ENCODE measurements at places on chromosomes 2 and 18. TPM values are rescaled to one million over a fixed set of nuclear protein-coding genes. Genes with fewer than 3 reads are reported as not detected.
A peak's percentile ranks its signal among the peaks of the same experiment; 100 is the strongest.

Gene C2orf78
- not detected for total RNA-seq

Gene DSG4
- not detected for total RNA-seq

Gene LAMA1
- total RNA-seq, result 14.5 TPM

Gene CFAP65
- total RNA-seq, result not detected

Gene CRYBA2
- total RNA-seq, result not detected

Gene DYSF
- total RNA-seq, result 4.2 TPM

Gene RESP18
- total RNA-seq, result not detected

Gene ZAP70
- not detected for total RNA-seq

Gene SGPP2
- not detected for total RNA-seq

Gene TGFA
- total RNA-seq, result not detected

Gene ESPNL
- 4.2 TPM for total RNA-seq

Gene SYT4
- not detected for total RNA-seq

Gene CD8B2
- total RNA-seq, result not detected

Gene CHPF
- total RNA-seq, result 196 TPM

GRCh38 chr2:40466935-40467572, 15.2 kb upstream of the SLC8A1 start:
- DNase-seq, result no peak

- DNase-seq, result peak; percentile 59
Measured at GRCh38 chr2:174688079-174688478, 76.2 kb downstream of the CHRNA1 start.

DNA sequence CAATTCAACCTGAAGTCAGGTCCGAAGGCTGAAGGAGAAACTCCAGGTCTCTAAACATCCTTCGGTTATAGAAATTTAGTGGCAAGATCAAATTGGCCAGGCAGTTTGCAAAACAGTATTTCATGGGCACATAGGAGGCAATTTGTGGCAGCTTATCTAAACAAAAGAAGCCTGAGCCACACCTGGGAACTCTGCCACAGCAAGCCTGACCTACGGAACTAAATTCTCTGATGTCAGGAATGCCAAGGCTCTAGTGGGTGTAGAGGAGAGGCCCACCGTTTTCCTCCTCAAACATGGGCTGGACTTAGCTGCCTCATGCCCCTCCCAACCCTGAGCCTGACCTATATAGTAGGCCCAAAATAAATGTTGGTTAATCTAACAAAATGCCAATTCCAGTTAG, 16.0 kb downstream of the SATB2 start:
- no peak for DNase-seq

DNA sequence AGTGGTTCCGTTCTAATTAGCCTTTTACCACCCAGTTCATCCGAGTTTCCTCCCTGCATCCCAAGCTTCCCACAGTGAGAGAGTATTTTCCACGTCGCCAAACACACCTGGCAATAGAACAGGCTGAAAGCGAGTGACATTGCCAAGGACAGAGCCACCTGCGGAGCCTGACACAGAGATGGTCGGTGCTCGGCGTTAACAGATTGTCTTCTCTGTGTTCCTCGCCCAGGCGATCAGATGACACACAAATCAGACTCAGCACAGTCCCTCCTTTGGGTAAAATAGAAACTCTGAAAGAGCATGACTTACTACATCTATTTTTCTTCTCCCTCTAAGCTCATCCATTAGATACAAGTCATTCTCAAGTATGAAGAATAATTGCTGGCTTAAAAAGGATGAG, 107.7 kb downstream of the CD226 start:
- no peak for DNase-seq

GRCh38 chr2:139684286-139684860, 904.2 kb upstream of the NXPH2 start:
- no peak for DNase-seq

- DNase-seq, result peak; percentile 8
Measured at GRCh38 chr2:127293386-127293747, 577 bp downstream of the ERCC3 start.

DNA sequence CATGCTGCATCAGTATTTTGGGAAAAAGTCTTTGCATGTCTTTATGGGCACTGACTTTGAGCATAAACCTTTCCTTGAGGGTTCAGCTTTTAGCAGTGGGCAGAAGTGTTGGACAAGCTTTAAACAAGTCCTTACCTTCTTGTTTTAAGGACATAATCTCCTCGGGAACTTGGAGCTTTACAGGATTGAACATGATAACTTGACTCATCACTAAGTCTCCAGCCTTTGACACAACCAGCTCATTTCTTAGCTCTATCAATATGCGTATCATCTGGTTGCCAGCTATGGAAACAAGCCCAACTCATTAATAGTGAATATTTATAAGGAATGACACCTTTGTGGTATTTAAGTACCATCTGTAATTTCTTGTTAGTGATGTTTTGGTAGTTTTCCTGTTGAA, 21.0 kb upstream of the RAB27B start:
- DNase-seq, result no peak

DNA sequence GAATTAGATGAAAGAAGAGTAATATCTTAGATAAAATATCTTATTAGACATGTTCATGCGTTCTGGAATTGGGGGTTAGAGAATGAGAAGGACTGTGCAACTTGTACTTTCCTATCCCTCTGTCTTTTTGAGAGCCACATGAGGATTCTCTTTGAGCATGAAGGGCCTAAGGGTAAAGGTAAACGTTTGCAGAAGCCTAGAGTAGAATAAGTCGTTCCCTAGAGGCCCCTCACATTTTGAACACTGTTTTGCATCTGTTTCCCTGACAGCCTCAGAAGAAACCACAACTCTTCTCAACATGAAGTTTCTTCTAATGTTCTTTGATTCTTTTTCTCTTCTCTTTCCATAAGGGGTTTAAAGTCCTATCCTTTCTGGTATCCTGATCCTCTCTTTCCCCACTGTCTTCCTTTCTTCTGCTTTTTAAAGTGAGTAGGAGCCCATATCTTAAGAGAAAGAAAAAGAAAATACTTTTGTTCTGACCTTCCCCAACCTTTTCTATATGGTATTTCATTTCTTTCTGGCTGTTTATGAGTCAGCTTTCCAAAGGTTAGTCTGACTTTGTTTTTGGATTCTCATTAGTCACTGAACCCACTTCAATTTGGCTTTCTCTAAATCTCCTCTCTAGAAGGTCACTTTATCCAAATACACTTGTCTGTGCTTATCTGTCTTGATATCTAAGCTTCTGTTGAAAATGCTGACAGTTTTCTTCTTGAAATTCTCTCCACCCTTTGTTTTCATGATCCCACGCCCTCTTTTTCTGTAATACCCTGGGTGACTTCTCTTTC, 34.8 kb downstream of the PPP1R1C start:
- peak; percentile 30 for DNase-seq

- DNase-seq, result no peak
Measured at GRCh38 chr2:147689220-147689909, 155.5 kb upstream of the ACVR2A start.

- no peak for DNase-seq
Measured at GRCh38 chr2:143160732-143161707, 31.8 kb downstream of the ARHGAP15 start.

- DNase-seq, result no peak
Measured at GRCh38 chr2:105711394-105711793, 33.3 kb upstream of the NCK2 start.

DNA sequence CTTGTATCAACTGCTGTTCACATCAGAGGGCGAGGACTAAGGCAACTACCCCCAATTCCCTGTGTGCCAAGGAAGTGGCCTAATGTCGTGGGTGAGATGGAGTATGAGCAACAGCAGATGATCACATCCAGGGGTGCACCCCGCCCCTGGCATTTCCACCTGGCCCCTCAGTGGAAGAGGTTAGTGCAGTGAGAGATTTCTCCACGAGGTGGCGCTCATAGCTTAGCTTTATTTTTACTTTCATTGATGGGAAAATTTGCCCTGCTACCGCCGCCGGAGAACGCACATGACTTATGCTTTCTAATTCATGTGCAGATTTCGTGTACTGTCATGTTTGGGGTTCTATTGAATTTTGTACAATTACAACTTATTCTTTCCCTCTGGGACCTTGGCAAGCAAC, 470.6 kb upstream of the MEX3C start:
- DNase-seq, result peak; percentile 10

- no peak for DNase-seq
Measured at GRCh38 chr2:211331736-211332135, 775.3 kb downstream of the CPS1 start.

GRCh38 chr2:239670463-239671120, 269.8 kb upstream of the HDAC4 start:
- no peak for DNase-seq

DNA sequence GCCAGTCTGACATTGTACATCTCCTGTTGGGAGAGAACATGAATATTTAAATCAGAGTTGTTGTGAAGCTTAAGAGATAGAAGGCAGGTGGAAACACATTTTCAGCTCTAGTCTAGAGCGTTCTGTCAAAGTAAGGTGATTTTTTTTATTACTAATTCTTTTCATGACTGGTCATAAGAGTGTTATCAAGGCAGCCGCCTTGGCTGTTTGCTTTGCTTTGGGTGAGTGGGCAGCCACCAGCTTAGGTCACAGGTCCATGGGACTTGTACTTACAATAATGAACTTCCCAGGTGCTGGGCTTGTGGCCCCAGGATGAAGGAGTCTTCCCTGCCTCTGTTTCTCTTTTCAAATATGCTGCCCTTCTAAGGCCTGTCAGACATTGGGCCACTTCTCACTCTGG, 256.3 kb downstream of the SRBD1 start:
- no peak for DNase-seq

GRCh38 chr2:161077367-161078210, 82.6 kb upstream of the TANK start:
- no peak for DNase-seq

DNA sequence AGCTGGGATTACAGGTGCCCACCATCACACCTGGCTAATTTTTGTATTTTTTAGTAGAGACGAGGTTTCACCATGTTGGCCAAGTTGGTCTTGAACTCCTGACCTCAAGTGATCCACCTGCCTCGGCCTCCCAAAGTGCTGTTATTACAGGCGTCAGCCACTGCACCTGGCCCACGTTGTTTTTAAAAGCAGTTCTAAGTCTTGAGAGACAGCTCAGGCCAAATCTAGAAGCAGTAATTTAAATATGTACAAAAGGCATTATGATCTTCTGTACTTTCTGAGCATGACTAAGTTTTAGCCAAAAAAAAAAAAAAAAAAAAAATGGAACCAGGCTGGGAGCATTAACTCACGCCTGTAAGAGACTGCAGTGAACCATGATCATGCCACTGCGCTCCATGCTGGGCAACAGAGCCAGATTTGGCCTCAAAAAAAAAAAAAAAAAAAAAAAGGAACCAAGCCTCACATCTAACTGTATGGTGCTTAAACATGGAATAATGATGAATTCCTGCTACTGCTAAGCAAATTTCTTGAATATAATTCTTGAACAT, 4.0 kb downstream of the ABHD3 start:
- no peak for DNase-seq

DNA sequence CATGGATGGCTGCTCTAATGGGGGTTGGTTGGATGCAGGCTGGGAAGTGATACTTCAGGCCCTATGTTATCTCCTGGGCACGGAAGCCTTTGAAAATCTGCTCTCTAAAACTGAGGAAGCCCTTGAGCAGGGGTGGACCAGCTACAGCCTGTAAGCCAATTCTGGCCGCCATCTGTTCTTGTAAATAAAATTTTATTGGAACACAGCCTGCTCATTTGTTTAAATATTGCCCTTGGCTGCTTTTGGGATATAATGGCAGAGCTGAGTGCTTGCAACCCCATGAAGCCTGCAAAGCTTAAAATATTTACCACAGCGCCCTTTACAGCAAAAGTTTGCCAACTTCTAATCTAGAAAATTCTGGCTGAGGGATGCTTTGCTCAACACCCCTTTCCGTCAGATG, 11.9 kb upstream of the IGFBP2 start:
- peak; percentile 13 for DNase-seq

- peak; percentile 76 for DNase-seq
Measured at GRCh38 chr2:85743304-85743978, 10.3 kb upstream of the ATOH8 start.

- no peak for DNase-seq
Measured at GRCh38 chr18:52287151-52287550, 52.8 kb upstream of the DCC start.

GRCh38 chr2:317501-318424, 29.9 kb upstream of the ALKAL2 start:
- DNase-seq, result peak; percentile 4

- DNase-seq, result no peak
Measured at GRCh38 chr2:70523996-70524965, 29.3 kb downstream of the TGFA start.

GRCh38 chr2:168601741-168602140, 145.7 kb downstream of the CERS6 start:
- peak; percentile 65 for DNase-seq

DNA sequence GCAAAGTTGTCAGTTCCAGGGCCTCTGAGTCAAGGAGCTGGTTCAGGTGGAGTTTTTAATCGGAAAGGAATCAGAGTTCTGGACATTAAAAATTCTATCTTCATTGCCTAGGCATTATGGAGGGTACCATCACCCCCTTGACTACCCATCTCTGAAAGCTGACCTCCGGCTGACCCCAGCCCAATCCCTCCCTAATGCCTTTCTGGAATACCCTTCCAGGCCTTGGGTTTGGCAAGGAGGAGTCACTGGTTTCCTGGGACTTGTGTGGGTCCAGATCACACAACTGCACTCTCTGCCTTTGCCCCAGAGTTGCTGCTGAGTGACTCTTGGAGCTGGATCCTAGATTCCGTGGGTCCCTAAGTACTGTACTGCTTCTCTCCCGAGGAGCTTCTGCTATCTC, 1.0 kb upstream of the OSR1 start:
- DNase-seq, result no peak

DNA sequence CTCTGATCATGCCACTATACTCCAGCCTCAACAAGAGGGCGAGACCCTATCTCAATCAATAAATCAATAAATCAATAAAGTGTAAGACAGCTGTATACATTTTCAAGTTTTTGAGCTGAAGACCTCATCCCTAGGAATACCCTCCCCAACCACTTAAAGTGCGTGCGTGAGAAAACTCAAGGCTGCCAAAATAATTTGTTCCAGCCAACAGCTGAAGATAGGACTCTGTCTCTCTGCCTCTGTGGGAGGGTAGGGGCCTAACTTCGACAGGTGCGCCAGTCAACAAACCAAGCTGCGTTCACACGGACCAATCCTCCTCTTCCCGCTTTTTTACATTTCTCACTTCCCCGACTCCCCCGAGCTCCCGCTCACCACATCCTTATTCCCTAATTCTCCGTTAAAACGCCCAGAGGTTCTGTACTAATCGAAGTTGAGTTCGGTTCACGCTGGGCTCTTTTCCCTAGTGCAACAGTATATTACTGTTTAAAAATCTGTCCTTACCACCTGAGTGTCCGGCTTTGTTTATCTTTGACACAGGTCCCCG, 618 bp downstream of the POLR2D start:
- no peak for DNase-seq

All from fibroblast of villous mesenchyme (primary cell).